ENCODE measurements at places on chromosomes 4 and X.

GRCh38 chrX:96453139-96453538 lies 231.5 kb upstream of the DIAPH2 start:
- DNase-seq, result no peak

DNA sequence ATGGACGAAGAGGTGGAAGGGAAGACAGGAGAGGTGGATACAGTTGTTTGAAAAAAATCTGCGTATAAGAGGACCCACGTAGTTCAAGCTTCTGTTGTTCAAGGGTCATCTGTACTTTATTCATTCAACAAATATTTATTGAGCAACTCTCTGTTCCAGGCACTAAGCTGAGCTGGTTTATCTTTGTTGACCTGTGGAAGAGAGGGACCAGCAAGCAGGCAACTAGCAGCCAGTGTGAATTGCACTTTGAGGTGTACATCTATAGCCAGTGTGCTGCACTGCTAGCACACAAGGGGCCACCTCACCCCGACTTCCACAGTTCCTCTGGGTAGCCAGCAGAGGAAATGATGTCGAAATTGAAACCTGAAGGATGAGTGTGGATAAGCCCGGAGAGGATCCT lies 191.4 kb downstream of the SOWAHB start:
- DNase-seq, result no peak

- DNase-seq, result no peak
Observed at GRCh38 chr4:955931-956381, 17.4 kb downstream of the DGKQ start.

DNA sequence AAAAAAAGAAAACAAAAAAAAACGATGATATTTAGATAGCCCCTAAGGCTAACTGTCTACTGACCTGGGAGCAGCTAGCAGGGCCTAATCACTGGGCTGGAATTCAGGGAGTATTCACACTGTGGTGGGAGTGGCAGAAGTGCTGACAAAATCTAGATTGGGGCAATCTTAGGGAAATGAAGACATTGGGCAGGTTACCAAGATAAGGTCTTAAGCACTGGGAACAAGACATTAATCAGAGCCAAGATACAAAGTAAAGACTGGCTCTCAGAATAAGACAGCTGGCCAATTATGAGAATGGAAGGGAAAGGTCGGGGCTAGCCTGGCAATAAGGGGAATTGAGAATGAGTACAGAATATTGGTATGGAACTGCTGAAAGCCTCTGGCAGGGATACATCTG lies 100.2 kb upstream of the GRIA3 start:
- DNase-seq, result no peak

GRCh38 chrX:53831662-53832635 lies 145.4 kb upstream of the HUWE1 start:
- peak; percentile 20 for DNase-seq

DNA sequence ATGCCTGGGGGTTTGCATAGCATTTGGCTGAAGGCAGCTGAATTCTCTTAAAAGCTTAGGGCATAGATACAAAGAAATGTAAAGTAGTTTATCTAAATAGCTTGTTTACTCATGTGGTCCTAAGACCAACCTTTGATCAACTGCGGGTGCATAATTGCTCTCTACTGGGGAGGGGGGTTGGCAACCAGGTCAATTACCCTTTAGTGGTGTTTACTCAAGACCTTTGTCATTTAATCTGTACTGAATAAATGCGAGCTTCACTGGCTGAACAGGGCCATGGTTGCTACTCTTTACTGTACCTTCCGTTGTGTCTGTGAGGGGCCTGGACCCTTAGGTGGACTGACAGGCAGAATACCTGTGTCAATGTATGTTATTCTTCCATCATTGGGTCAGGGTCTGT lies 102.7 kb upstream of the FAM9C start:
- DNase-seq, result no peak

DNA sequence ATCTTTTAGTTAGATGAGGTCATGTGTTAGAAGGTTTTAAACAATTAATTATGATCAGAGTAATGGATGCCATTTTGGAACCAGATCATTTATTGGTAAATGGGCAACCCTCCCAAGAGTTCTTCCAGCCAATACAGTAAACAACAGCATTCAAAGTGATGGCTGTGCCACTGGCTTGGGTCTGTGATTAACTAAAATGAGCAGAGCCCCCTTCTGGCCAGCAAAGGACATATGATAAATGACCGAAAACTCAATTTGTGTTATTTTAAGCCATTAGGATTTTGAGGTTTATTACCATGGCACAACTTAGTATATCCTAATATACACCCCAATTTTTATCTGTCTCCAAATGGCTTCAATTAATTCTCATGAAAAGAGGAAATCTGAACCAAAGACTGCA lies 90.8 kb upstream of the NPFFR2 start:
- DNase-seq, result no peak

- DNase-seq, result no peak
Observed at GRCh38 chr4:6718932-6719610, 3.1 kb downstream of the BLOC1S4 start.

- DNase-seq, result no peak
Observed at GRCh38 chrX:1384658-1385252, 7.2 kb downstream of the SLC25A6 start.

GRCh38 chr4:139975830-139976272 lies 178.1 kb downstream of the MAML3 start:
- no peak for DNase-seq

- no peak for DNase-seq
Observed at GRCh38 chr4:101064541-101065180, 282.7 kb downstream of the PPP3CA start.

- no peak for DNase-seq
Observed at GRCh38 chrX:124344246-124344645, 2.1 kb upstream of the SH2D1A start.

DNA sequence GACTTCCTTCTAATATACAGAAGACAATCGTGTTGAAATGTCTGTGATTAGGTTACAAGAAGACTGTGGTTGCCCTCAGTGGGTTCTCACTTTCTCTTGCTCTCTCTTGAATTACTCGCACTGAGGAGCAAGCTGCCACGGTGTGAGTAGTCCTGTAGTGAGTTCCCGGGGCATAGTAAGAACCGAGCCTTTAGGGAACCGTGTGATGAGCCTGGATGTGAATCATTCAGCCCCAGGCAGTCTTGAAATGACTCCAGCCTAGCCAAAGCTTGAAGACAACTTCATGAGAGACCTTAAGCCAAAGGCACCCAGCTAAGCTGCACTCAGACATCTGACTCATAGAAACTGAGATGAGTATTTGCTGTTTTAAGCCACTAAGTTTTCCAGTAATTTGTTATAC lies 292.7 kb downstream of the SPOCK3 start:
- DNase-seq, result no peak

GRCh38 chr4:141637565-141637964 lies 1.2 kb downstream of the IL15 start:
- DNase-seq, result no peak

DNA sequence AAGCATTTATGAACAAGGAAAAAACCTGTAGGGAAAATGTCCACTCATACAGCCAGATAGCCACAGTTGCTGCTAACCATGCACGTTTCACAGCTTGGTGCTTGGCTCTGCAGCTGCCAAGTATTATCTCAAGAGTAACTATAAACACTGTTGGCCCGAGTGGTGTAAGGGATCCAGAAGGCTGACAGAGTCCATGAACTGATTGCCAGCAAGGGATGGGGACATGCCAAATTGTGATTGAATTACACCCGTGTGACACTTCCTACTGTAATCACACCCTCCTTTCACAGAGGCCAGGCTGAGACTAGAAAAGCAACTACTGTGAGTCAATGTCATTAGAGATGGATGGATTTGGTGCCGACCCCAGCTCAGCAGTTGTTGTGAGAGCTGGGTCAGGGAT lies 223.9 kb upstream of the ANKRD50 start:
- peak; percentile 32 for DNase-seq

DNA sequence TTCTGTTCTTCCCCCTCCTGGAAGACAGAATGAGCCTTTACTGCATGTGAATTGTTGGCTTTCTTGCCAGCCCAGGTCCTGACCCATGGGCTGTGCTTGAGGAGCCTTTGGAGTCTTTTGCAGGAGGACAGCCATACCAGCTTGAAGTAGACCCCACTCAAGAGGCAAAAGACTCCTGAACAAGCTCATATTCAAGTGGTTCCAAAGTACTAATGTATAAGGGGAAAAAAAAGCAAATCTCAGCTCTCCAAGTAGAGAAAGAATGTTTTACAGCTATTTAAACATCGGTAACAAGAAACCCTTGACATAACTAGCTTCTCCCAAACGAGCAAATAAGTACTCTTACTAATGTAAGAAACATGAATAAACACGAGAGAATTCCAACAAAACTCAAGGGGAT lies 174.9 kb upstream of the MXRA5 start:
- no peak for DNase-seq

- DNase-seq, result no peak
Observed at GRCh38 chr4:41528512-41529205, 9.3 kb upstream of the LIMCH1 start.

DNA sequence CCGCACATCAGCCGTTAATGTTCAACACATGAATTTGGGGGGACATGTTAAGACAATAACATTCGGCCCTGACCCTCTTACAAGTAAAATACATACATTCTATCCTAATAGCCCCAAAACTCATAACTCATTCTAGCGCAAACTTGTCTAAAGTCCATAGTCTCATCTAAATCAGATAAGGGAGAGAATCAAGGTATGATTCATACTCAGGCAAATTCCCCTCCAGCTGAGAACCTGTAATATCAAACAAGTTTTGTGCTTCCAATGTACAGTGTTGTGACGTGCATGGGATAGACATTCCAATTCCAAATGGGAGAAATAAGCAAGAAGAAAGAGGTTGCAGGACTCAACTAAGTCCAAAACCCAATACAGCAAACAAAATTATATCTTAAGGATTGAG lies 69.0 kb downstream of the SERPINA7 start:
- no peak for DNase-seq

DNA sequence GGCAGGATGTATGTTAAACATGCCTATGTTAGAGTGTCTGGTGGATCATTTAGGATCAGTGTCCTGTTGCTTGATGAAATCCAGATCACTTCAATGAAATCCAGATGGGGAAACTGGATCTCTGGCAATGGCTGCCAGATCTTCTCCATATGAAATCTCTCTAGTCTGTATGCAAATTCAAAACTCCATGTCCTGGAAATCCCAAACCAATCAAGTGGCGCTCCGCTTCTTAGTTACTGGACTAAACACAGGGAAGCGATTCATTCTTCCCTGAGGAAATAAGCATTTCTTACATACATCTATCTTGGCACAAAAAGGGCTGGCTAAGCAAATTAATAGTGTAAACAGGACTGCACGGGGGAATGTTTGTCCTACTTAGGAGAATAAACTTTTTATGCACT lies 94.9 kb downstream of the HDAC8 start:
- DNase-seq, result no peak

DNA sequence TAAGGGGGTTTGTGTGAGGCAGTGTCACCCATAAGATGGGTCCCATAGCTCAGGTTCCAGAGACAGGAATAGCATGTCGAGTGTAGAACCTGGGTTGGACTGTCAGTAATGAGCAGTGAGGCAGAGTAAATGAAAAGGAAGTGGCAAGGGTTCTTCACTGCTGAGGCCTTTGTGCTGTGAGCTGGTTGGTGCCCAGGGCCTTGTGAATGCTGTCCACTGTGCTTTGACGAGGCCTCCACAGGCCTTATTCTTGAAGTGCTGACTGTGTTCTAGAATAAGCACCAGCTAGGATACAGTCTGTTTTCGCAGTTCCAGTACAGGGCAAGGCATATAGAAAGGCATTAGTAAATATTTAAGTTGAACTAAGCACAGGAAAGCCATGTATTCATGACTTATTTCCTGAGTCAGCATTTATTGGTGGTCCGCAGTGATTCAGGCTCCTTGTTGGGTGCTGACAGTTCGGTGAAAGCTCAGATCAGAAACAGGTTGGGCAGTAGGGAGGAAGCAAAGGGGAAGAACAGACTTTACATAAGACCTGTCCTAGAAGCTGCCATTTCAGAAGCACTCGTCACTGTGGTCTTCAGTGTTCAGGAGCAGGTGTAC lies 25.6 kb upstream of the TADA2B start:
- DNase-seq, result no peak

GRCh38 chr4:14225688-14226207 lies 598.2 kb upstream of the BOD1L1 start:
- no peak for DNase-seq

DNA sequence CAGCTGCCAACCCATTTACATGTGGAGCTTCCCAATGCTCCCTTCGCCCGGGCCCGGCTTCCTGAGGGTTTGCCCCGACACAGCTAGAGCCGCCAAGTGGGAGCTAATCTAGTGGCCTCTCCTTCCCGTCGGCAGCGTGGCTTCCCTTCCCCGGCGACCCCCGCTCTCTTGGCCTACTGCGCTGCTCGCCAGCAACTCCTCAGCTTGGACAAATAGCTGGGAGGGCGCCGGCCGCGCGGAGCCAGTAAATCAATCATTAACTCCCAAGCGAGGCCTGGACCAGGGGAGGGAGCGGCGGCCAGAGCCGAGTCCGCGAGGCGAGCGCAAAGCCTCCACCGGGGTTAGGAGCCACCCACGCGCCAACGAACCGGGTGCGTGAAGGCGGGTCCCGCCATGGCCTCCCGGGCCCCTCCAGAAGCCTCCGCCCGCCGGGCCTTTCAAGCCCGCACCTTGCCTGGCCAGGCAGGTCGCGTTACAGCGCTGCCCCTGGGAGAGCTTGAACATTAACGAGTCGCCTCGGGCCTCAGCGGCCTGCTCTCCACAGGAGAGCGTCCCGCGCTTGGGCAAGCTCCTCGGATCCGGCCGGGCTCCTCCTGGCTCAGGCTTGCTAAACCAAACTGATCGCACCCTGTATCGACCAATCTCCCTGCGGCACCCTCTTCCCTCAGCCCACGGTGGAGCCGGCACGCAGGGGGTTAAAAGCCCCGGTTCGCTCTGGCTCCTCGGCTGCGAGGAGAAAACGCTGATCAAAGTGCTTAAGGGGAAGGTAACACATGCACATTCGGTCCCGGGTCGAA lies 10.6 kb upstream of the BCOR start:
- peak; percentile 78 for DNase-seq

DNA sequence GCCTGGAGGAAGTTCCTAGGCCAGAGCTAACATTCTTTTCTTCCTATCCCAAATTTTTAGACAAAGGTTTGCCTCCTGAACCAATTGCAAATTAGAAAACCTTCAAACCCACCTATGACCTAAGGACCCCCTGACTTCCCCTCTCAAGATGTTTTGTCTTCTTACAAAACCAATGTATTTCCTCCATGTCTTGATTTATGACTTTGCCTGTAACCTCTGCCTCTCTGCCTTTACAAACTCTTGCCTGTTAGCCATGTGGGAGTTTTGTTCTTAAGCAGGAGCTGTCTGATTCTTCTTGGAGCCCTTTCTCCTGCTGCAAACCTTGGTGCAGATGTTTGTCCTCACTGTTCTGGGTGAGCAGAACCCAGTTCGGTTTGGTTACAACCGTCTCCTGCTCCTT lies 222.3 kb upstream of the BOD1L1 start:
- DNase-seq, result no peak

GRCh38 chr4:89868276-89868675 lies 26.4 kb upstream of the MMRN1 start:
- DNase-seq, result no peak
